Fibroblast of lung (primary cell): ENCODE measurements at places on chromosomes 3 and 15.
A peak's percentile ranks its signal among the peaks of the same experiment; 100 is the strongest.

DNA sequence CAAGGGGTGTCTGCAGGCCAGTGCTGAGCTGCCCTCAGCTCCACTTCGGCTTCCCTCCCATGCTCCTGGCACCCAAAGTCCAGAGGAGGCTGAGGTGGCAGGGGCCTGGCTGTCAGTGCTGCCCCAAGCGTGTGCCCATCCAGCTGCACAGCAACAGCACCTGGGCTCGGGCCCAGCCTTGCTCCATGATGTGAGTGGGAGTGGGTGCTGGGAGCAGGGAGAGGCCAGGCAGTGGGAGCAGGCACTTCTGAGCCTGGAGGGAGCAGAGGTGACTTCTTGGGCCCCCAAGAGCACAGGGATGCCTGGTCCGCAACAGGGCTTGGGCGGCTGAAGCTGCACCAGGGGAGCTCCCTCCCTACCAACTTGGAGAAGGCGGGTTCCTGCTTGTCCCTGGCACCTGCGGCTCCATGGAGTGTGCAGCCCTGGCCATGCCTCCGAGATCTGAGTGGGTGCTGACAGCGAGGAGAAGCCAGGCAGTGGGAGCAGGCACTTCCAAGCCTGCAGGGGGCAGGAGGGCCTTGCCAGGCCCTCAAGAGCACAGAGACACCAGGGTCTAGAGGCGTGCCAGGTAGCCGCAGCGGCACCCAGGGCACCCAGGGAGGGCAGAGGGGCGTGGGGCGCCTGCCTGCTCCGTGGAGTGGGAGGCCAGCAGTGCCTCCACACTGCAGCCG is 366.7 kb upstream of the SGO1 start:
- H3K27ac ChIP-seq: no peak overlapping the region
- no peak overlapping the region for H3K4me3 ChIP-seq
- no peaks in the 10 kb centered on the region for H3K27me3 ChIP-seq
- no peak for DNase-seq

DNA sequence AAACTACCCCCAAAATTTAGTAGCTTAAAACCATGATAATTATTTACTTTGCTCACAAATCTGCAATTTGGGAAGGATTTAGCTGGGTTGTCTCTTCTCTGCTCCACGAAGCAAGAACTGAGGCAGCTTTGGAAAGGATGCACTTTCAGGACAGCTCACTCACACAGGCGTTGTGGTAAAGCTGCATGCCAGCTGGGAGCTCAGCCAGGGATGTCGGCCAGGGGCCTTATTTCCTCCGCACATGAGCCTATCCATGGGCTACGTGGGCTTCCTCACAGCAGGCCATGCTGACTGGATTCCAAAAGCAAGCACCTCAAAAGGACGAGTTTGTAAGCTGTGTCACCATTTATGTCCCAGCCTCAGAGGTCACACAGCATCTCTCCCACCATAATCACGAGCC is 301.3 kb upstream of the IGF1R start:
- no peak overlapping the region for H3K27ac ChIP-seq
- DNase-seq: no peak
- H3K27me3 ChIP-seq: no peaks in the 10 kb centered on the region
- H3K4me1 ChIP-seq: no peaks in the 10 kb centered on the region

- no peak overlapping the region for H3K4me3 ChIP-seq
- peak; percentile 26 for DNase-seq
- H3K36me3 ChIP-seq: no peaks in the 10 kb centered on the region
- peaks cover 2% of the 10 kb centered on the region for H3K4me1 ChIP-seq
Observed at GRCh38 chr3:13507570-13508339, 27.6 kb downstream of the HDAC11 start.

DNA sequence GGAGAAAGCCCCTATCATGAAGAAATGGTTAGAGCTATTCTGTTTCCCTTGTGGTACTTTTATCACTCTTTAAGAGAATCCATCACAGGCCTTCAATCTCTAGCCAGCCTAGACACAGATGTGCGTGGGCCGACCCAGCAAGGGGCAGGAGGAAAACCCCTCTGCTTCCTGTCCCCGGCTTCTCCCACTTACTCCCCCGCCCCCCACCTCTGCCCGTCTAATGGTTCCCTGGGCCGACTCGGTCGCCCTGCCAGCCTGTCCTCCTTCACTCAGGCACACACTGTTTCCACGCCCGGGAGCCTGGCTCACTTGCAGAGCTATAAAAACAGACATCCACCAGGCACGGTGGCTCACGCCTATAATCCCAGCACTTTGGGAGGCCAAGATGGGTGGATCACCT is 58.3 kb upstream of the TFRC start:
- no peaks in the 10 kb centered on the region for H3K4me1 ChIP-seq
- no peaks in the 10 kb centered on the region for H3K27me3 ChIP-seq
- H3K27ac ChIP-seq: no peak overlapping the region
- no peak overlapping the region for H3K4me3 ChIP-seq

DNA sequence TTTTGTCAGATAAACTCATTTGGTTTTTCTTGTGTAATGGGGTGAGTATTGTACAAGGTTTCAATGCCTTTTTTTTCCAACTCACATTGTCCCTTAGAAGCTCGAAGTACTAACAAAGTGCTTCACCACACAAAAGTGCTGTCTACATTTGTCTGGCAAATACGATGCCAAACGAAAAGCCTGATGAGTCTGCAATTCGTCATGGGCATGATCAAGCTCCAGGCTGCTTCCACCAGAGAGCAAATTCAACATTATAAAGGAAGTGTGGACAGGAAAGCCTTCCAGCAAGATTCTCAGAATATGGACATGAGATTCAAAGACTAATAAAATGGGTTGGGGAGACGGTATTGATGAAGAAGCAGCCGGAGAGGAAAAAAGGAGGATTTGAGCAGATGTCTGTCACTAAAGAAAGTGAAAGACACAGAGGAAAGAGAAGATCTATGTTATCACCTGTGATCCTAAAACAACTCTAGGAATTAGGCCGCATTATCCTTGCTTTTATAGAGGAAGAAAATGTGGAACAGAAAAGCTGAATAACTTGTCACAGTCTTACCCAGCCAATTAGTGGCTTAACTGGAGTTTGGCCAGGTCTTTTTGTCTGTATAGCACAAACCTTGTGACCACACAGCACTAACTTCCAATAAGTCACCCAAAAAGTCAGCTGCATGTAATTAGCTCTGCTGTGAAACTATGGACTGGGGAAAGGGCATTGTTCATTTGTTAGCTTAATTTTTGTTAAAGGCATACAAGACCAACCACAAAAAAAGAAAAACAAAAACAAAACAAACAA is 494.8 kb downstream of the FHIT start:
- no peak overlapping the region for H3K4me3 ChIP-seq
- no peaks in the 10 kb centered on the region for H3K36me3 ChIP-seq
- H3K27ac ChIP-seq: no peak overlapping the region
- DNase-seq: peak; percentile 61
- H3K4me1 ChIP-seq: no peaks in the 10 kb centered on the region

- no peak overlapping the region for H3K27ac ChIP-seq
- no peaks in the 10 kb centered on the region for H3K36me3 ChIP-seq
- H3K4me3 ChIP-seq: no peak overlapping the region
- DNase-seq: no peak
- no peaks in the 10 kb centered on the region for H3K27me3 ChIP-seq
Observed at GRCh38 chr3:157574531-157574930, 71.3 kb upstream of the VEPH1 start.

GRCh38 chr15:35928847-35929246 is 382.9 kb upstream of the DPH6 start:
- no peaks in the 10 kb centered on the region for H3K27me3 ChIP-seq
- no peak overlapping the region for H3K27ac ChIP-seq
- no peaks in the 10 kb centered on the region for H3K4me1 ChIP-seq
- H3K36me3 ChIP-seq: no peaks in the 10 kb centered on the region

- DNase-seq: no peak
- H3K27me3 ChIP-seq: no peaks in the 10 kb centered on the region
- H3K4me1 ChIP-seq: no peaks in the 10 kb centered on the region
- H3K4me3 ChIP-seq: no peak overlapping the region
- H3K27ac ChIP-seq: no peak overlapping the region
Observed at GRCh38 chr3:61347981-61348380, 96.7 kb upstream of the FHIT start.
